ENCODE measurements at places on chromosomes 1 and 21.

- DNase-seq, result no peak
Measured at GRCh38 chr1:218274511-218274910, 10.6 kb upstream of the RRP15 start.

DNA sequence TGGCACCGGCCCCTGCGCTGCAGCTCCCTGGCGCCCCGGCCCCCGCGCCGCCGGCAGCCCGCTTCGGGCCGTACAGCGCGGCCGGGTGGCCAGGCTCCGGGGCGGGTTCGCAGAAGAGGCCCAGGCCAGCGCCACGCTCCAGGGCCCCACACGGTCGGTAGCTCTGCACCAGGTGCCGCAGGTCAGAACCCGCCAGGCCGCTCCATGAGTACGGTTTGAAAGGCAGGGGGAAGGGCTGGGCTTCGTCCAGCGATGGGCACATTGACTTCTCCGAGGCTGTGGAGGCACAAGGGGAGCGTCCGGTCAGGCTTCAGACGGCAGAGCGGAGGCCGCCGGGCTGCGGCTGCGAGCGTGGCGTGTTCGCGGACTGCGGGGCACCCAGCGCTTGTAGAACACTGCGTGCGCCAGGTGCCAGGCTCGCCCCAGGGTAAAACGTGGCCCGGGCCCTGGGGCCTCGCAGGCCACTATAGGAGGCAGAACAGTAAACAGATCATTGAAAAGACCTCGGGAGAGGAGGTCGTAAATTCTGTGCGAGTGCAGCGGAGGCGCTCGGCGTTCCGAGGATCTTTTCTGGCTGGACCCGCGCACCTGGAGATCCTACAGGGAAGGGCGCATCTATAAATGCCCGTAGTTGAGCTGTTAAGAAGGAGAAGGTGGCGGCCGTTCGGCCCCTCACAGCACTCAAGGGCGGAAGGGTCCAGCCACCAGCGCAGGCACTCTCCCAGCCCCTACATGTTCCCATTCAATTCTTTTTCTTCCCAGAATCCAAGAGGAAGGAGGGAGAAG lies 5.7 kb downstream of the GFI1 start:
- no peak for DNase-seq

- DNase-seq, result no peak
Measured at GRCh38 chr1:86696522-86696921, 7.9 kb upstream of the SH3GLB1 start.

DNA sequence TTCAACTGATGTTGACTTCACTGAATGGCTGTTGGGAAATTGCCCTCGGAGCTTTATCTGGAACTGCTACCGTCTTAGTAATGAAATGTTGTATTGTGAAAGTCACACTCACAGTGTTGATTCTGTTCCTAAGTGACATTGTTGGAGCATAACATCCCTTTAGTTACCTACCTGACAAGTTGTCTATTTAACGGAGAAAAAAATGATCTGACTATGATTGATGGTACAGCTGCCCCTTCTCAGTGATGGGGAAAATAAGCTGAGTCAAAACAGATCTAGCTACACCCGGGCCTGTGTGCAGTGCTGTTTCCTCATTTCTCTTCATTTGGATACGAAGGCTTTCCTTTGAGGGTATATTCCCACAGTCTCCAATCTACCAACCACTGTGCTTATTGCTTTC lies 472.3 kb upstream of the BRINP3 start:
- DNase-seq, result no peak

- DNase-seq, result no peak
Measured at GRCh38 chr1:209249280-209249670, 334.2 kb upstream of the CAMK1G start.

GRCh38 chr1:228448372-228448771 lies 31.7 kb upstream of the TRIM17 start:
- DNase-seq, result no peak

GRCh38 chr1:184118046-184118445 lies 66.5 kb downstream of the TSEN15 start:
- DNase-seq, result no peak

- DNase-seq, result no peak
Measured at GRCh38 chr1:78091886-78092285, 46.1 kb downstream of the GIPC2 start.

DNA sequence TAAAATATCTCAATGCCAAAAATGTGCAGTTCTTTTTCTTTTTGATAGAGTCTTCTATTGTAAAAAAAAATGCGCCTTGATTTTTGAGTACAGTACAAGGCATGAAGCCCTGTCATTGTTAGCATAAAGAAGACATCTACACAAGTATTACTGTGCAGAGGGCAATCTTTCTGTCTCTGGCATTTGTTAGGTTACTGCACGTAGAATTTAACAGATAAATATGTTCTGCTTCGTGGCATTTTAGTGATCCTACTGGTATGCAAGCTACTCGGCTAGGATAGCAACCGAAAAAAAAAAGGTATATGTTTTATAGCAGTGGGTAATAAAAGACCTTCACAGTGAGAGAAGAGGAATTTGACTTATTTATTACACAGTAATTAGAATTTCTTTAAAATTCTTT lies 492.9 kb upstream of the ADGRL2 start:
- DNase-seq, result no peak

DNA sequence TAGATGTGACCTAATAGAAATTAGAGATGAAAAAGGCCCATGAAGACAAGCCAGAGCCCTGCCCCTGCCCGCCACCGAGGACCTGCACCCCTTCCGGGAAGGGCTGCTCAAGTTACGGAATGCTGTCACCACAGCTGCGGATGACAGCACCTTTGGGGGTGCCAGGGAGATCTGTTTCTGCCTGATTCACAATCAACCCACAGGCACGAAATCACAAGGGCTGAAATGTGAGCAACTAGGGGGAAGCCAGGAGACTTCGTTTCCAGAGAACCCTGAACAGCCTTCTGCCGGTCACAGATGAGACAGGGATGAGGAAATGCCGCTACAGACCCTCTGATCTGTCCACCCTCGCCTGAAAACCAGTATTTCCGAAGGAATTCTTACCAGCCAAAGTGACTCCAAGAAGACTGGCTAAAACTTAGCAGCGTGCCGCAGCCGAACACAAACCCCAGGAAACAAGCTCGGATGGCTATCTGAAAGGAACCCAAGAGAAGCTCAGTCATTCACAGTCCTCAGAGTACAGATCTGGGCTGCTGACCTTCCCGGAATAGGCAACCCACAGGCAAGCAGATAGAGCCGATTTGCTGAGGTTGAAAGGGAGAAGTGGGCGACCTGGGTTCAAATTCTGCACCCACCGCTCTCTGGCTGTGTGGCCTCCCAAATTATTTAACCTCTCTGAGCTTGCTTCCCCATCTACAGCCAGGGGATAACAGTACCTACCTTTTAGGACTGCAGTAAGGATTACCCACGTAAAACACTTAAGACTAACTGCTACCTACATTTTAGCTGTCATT lies 1.1 kb downstream of the ICMT start:
- no peak for DNase-seq

GRCh38 chr1:56908619-56909221 lies 54.1 kb downstream of the C8A start:
- no peak for DNase-seq

DNA sequence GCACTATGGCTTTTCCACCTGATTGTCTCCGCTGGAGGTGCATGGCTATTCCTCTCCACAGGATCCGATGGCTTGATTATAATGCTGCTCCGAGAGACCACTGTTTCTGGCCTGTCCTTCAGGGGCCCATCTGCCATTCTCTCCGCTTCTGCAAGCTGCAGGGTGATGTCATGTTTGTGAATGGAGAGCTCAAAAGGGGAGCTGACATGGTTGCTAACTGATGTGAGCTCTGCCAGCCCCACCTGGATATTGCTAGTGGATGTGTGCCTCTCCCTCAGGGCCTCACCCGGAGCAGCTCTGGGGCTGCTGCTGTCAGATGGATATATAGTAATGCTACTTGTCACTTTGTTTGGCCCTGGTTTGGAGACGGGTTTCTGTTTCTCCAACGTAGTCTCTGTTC lies 72.3 kb downstream of the KDM1A start:
- no peak for DNase-seq

DNA sequence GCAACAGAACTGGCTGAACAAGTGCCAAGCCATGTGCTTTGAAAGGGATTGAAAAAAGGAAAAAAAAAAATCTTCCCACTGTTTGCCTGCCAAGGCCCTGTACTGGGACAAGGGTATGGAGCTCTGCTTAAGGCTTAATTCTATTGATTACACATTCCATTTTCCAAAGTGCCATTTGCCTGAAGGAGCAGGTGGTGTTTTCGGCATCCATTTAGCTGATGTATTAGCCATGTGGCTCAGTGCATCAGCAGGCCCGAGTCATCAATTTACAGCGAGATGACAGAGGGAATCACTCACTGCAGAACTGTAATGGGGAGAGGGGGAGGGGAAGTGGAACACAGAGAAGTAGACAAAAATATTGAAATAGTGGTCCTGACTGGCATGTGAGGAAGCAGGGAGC lies 144.2 kb upstream of the BEND5 start:
- DNase-seq, result no peak

- DNase-seq, result no peak
Measured at GRCh38 chr1:56688522-56689026, 43.5 kb downstream of the PRKAA2 start.

GRCh38 chr1:155077758-155078445 lies 735 bp upstream of the EFNA3 start:
- DNase-seq, result no peak
